ENCODE measurements at places on chromosomes 1 and 21.

DNA sequence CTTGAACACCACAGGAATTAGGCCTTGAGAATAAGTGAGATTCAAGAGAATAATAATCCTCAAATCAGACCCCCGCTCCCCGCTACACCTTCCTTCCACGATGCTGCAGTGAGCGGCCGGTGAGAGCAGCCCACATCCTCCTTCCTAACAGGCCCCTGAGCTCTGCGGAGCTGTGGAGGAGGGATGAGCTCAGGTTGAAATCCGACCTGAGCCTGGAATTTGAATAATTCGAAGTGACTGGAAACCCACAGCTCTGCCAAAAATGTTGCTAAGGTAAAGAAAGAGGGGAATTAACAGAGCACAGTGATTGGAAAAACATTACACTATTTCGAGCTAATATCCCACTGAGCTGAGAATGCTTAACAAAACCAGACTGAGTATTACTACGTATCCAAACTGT lies 90.0 kb downstream of the URB2 start:
- no peak for DNase-seq
- H3K4me1 ChIP-seq = no peaks in the 10 kb centered on the region
- H3K36me3 ChIP-seq = no peaks in the 10 kb centered on the region

DNA sequence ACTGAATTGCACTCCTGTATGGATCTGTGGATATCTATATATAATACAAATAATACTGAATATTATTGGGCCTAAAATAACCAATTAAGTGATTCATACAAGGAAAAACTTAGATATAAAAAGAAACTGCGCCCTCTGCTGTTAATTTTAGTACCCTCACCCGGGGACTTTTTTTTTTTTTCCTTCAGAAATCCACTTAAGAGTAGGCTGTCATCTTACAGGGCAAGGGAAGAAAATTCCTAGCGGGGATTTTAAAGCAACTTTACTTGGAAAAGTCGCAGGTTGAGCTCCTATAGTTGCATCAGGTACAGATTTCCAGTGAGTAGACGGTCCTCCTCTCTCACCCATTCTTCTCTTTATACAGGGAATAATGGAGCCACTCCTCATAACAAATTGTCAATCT lies 1.3 kb downstream of the NTNG1 start:
- H3K4me1 ChIP-seq = peaks cover 20% of the 10 kb centered on the region
- no peak overlapping the region for H3K27ac ChIP-seq
- H3K36me3 ChIP-seq = no peaks in the 10 kb centered on the region
- peaks cover 25% of the 10 kb centered on the region for H3K27me3 ChIP-seq
- peak; percentile 68 for DNase-seq

GRCh38 chr1:119971710-119972570 lies 75.6 kb upstream of the ADAM30 start:
- no peaks in the 10 kb centered on the region for H3K27me3 ChIP-seq
- no peaks in the 10 kb centered on the region for H3K4me1 ChIP-seq
- DNase-seq = no peak
- H3K27ac ChIP-seq = no peak overlapping the region
- peaks cover 55% of the 10 kb centered on the region for H3K36me3 ChIP-seq
- no peak overlapping the region for H3K4me3 ChIP-seq

DNA sequence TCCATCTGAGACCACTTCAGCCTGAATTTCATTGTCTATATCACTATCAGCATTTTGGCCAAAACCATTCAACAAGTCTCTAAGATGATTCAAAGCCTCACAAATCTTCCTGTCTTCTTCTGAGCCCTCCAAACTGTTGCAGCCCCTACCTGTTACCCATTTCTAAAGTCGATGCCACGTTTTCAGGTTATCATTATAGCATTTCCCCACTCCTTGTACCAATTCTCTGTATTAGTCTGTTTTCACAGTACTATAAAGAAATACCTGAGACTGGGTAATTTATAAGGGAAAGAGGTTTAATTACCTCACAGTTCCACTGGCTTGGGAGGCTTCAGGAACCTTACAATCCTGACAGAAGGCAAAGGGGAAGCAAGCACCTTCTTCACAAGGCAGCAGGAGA lies 158.8 kb downstream of the PTPRC start:
- H3K27me3 ChIP-seq = no peaks in the 10 kb centered on the region
- no peak overlapping the region for H3K4me3 ChIP-seq
- DNase-seq = no peak
- no peak overlapping the region for H3K27ac ChIP-seq
- H3K4me1 ChIP-seq = no peaks in the 10 kb centered on the region

GRCh38 chr1:5821540-5822176 lies 170.6 kb downstream of the NPHP4 start:
- peaks cover 27% of the 10 kb centered on the region for H3K27me3 ChIP-seq
- no peak for DNase-seq
- no peaks in the 10 kb centered on the region for H3K4me1 ChIP-seq
- H3K4me3 ChIP-seq = no peak overlapping the region

DNA sequence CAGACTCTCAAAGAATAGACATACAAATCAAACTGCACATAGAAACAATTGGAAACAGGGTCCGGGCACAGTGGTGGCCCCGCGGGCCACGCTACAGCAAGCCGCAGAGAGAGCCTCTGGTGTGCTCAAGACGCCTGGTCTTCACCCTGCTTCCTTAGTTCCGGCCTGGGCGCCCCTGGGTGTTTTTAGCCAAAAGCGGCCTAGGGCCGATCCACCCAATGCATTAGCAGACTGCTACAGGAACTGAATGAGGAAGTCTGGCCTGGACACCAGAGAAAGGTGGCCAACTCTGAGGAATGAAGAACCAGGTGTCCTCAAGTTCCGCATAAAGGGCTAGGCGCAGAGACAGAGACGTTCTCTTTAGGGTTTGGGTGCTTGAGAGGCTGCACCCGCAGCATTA lies 1.7 kb downstream of the PRRX1 start:
- H3K36me3 ChIP-seq = no peaks in the 10 kb centered on the region
- H3K27me3 ChIP-seq = peaks cover 10% of the 10 kb centered on the region
- H3K4me1 ChIP-seq = peaks cover 60% of the 10 kb centered on the region
- no peak overlapping the region for H3K27ac ChIP-seq

DNA sequence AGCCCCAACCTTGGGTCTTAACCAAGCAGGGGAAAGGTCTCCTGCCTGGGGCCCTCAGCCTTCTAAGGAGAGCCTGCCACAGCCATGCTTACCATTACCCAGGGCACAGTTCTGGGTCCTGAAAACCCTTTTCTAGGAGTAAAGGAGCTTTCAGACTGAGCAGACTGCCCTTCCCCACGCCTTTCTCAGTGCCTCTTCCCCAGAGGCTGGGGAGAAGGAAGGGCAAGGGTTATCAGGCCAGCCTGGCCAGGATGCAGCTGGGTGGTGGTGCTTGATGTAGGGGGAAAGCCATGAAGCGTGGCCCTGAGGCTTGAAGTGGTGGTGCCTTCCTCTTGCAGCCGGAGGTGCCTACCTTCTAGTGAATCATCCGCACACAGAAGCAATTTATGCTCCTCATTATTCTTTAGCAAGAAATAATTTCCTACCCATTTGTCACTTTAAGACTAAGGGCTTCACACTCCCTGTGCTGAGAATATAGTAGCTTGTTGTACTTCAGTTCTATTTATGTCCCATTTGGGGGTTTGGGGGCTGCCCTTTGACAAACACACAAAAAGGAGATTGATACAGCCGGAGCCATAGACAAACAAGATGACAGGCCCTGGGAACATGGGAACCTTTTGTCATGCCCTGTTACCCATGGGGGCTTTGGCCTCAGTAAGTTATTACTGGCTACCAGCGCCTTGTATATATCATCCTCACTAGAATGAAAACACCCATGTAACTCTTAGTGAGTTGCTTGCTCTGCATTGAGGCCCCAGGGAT lies 40.7 kb downstream of the MAN1C1 start:
- no peaks in the 10 kb centered on the region for H3K36me3 ChIP-seq
- no peak overlapping the region for H3K27ac ChIP-seq
- H3K27me3 ChIP-seq = no peaks in the 10 kb centered on the region
- peaks cover 23% of the 10 kb centered on the region for H3K4me1 ChIP-seq
- DNase-seq = no peak
- no peak overlapping the region for H3K4me3 ChIP-seq

DNA sequence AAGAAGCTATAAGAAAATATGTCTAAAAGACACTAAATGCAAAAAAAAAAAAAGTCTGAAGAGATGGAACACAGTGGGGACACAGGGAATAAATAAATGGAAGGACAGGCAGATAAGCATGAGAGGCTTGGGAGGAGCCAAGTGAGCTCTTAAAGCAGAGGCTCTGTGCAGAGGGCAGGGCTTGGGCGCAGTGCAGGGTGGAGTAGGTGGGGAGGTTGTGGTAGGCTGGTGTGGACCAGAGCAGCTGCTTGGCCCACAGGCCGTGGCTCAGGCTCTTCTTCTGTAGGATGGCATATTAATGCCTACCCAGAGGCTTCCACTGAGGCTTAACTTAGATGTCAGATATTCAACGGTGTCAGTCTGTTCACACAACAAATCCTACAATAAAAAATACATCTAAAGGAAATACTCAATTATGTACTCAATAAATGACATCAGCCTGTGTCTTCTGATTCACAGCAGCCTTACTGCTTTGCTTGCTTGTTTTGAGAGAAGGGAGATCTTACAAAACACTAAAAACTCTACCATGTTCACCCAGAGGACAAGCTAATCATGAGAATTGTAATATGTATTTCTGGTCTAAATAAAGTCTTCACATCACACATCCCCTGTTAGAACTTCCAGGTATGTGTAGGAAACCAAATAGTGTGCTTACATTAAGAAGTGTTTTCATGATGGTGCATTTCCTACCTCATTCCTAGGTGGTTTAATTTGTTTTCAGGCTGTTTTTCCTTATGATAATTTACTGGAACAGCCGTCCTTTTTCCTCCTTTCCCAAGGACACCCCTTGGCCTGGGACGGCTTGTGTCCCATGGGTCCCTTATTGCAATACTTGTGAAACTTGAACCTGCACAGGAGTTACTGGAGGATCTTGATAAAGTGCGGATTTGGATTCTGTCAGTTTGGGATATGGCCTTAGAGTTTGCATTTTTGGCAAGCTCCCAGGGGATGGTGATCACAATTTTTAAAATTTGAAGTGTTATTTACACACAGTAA lies 24.9 kb downstream of the DIP2A start:
- H3K27me3 ChIP-seq = no peaks in the 10 kb centered on the region
- no peak overlapping the region for H3K27ac ChIP-seq
- DNase-seq = no peak
- peaks cover 19% of the 10 kb centered on the region for H3K4me1 ChIP-seq
- no peaks in the 10 kb centered on the region for H3K36me3 ChIP-seq

- no peaks in the 10 kb centered on the region for H3K4me1 ChIP-seq
- H3K36me3 ChIP-seq = no peaks in the 10 kb centered on the region
Observed at GRCh38 chr1:66723985-66724384, 28.3 kb upstream of the DYNLT5 start.

- H3K36me3 ChIP-seq = no peaks in the 10 kb centered on the region
- no peak for DNase-seq
- no peaks in the 10 kb centered on the region for H3K4me1 ChIP-seq
- no peak overlapping the region for H3K27ac ChIP-seq
- no peaks in the 10 kb centered on the region for H3K27me3 ChIP-seq
Observed at GRCh38 chr1:96562094-96562493, 159.5 kb upstream of the PTBP2 start.

- no peak for DNase-seq
- no peaks in the 10 kb centered on the region for H3K27me3 ChIP-seq
- H3K4me3 ChIP-seq = no peak overlapping the region
- H3K27ac ChIP-seq = no peak overlapping the region
Observed at GRCh38 chr1:48790397-48790796, 13.7 kb upstream of the BEND5 start.

- H3K4me1 ChIP-seq = no peaks in the 10 kb centered on the region
- H3K36me3 ChIP-seq = no peaks in the 10 kb centered on the region
- H3K4me3 ChIP-seq = no peak overlapping the region
- H3K27ac ChIP-seq = no peak overlapping the region
Observed at GRCh38 chr1:14236097-14236496, 362.4 kb upstream of the KAZN start.

DNA sequence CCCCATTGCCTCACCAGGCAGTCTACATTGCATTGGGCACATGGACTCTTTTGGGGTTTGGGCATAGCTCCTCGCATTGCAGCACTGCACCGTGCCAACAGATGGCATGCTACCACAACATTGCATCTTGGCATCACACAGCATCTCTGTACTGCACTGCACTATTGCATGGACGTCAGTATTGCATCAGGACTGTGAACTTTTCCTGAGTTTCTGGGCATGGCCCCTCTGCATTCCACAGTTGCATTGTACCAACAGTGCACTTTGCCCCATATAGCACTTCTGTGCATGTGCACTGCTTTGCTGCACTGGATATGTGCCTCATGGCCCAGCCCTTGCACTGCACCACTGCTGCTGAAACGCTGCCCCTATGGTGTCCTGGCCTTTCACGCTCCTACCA lies 9.6 kb downstream of the PTPRU start:
- H3K27ac ChIP-seq = no peak overlapping the region
- no peak for DNase-seq
- no peak overlapping the region for H3K4me3 ChIP-seq
- H3K36me3 ChIP-seq = no peaks in the 10 kb centered on the region
- H3K27me3 ChIP-seq = no peaks in the 10 kb centered on the region

DNA sequence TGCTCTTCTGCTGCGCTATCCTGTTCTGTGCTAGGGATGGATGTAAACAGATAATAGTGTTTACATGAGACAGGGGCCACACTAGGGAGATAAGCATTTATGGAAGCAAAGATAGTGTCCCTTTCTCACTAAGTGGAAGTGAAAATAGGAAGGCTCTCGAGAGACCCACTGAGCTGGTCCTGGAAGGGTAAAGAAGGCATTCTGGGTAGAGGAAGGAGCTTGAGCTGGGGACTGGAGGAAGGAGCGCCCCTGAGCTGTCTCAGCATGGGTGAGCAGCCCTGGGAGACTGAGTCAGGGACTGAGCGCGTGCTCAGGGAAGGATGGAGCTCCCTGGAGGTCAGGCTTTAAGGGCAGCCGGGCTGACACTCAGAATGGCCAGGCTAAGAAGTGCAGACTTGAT lies 93.3 kb downstream of the IGSF21 start:
- no peaks in the 10 kb centered on the region for H3K4me1 ChIP-seq
- H3K27me3 ChIP-seq = peaks cover 44% of the 10 kb centered on the region
- no peaks in the 10 kb centered on the region for H3K36me3 ChIP-seq
- no peak for DNase-seq

- no peaks in the 10 kb centered on the region for H3K36me3 ChIP-seq
- H3K4me3 ChIP-seq = no peak overlapping the region
- no peak for DNase-seq
- no peaks in the 10 kb centered on the region for H3K4me1 ChIP-seq
- no peak overlapping the region for H3K27ac ChIP-seq
Observed at GRCh38 chr21:28464095-28464494, 528.6 kb downstream of the LTN1 start.

DNA sequence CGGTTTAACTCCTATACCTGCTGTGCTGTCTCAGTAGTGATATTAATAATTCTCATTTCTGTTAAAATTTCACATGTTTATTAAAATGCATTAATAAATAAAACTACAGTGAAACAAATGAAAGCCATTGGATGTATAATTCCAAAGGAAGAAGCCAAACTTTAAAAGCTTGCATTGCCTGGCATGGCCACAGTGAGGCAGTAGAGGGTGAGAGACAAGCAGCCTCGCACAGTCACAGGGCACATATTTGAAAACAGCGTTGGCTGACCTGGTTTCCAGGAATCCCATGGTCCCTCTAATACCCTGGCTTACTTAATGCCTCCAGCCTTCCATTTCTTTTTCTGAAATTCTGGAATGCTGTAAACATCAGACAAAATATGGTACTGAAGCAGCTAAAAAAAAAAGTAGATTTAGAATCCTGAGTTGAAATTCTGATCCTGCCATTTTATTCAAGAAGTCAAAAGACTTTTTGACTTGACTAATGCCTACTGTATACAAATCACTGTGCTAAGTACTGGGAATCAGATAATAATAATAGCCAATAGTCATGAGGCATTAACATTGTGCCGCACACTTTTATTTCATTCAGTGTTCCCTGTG lies 6.7 kb upstream of the RNASEL start:
- peaks cover 16% of the 10 kb centered on the region for H3K36me3 ChIP-seq
- H3K4me3 ChIP-seq = no peak overlapping the region
- no peak overlapping the region for H3K27ac ChIP-seq
- H3K4me1 ChIP-seq = peaks cover 8% of the 10 kb centered on the region

All from stomach (tissue), 19 donors.